Right renal cortex interstitium (tissue), 3 donors: ENCODE measurements at places on chromosomes 6 and 20. TPM values are rescaled to one million over a fixed set of nuclear protein-coding genes. Genes with fewer than 3 reads are reported as not detected.
A peak's percentile ranks its signal among the peaks of the same experiment; 100 is the strongest.

DNA sequence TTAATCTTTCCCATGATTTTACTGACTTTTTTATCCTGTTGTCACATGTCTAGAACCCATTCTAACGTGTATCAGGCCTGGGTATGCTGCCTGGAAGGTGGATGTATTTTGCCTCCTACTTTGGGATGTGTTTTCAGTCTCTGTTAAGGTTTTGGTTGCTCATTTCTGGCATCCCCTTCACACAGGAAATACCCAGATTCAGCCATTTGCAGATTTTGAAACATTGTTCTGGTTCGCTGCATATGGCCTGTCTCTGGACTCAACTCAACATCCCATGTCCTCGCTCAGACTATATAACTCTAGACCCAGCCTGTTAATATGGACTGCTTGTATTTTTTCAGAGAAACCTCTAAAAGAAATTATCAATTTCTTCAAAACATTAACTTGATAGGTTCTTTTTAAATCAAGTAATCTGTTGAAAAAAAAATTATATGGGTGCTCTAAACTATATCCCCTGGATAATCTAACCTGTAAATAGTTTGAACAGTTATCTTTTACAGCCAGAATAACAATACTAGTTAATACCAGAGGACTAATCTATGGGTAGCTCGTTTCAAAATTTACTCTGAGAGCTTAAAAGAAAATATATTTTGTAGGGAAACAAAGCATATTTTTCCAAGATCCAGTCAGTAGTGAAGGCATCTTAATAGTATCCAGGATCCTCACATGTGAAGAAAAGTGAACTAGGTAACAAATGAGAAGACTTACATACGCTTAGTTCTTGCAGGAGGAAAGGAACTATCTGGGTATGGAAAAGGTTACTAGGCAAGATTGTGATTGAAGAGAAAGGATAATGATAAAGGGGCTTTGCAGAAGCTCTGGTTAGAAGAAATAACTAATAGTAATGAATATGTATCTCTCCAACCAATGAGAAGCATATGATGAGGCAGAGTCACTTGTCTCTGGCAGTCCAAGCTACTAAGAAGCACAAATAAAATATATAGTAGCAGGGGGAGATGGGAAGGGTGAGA lies 23.4 kb upstream of the HLA-DQB1 start:
- no peak for DNase-seq

- no peak for DNase-seq
Observed at GRCh38 chr20:15241681-15242080, 904.3 kb upstream of the FLRT3 start.

DNA sequence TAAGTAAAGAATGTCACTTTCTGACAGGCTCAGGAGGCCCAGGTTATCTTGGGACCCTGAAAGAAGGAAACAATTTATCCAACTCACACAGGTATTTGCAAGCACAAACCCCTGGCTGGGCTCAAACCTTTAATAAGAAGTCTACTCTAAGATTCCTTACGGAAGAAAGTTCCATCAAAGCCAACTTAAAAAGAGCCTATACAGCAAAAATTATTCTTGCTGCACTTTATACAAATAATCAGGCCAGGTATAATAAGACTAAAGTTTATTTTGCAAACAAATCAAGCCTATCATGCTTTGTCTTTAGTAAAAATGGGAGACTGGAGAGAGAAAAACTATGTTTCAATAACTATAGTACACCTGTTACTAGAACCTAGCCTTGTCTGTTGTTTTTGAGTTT lies 102.1 kb downstream of the DTNBP1 start:
- no peak for DNase-seq

- peak; percentile 63 for DNase-seq
Observed at GRCh38 chr6:82246802-82247504, 591 bp downstream of the IBTK start.

- no peak for DNase-seq
Observed at GRCh38 chr6:114712129-114712662, 369.4 kb upstream of the HS3ST5 start.

DNA sequence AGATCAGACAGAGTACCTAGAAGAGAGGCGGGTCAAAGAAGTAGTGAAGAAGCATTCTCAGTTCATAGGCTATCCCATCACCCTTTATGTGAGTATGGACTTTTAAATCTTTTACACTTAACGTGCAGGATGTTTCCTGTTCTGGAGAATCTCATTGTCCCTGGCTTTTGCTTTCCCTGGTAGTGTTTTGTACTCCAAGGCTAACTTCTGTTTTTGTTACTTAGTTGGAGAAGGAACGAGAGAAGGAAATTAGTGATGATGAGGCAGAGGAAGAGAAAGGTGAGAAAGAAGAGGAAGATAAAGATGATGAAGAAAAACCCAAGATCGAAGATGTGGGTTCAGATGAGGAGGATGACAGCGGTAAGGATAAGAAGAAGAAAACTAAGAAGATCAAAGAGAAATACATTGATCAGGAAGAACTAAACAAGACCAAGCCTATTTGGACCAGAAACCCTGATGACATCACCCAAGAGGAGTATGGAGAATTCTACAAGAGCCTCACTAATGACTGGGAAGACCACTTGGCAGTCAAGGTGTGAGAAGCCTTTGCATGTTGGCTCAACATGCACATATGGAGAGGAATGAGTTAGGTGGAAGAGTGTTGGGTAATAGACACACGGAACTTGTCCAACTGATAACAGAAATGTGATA lies 3.3 kb downstream of the HSP90AB1 start:
- DNase-seq = no peak

GRCh38 chr6:35049156-35049735 lies 91.9 kb downstream of the TCP11 start:
- DNase-seq = no peak

- DNase-seq = no peak
Observed at GRCh38 chr6:21947731-21948386, 349.0 kb downstream of the PRL start.

Gene FAXC
- polyA plus RNA-seq = 6.9 TPM

Gene GRIK2
- 12.6 TPM for polyA plus RNA-seq

Gene RNF146
- polyA plus RNA-seq = 88.4 TPM

GRCh38 chr6:83215131-83216047 lies 22.2 kb downstream of the RWDD2A start:
- no peak for DNase-seq

- DNase-seq = no peak
Observed at GRCh38 chr6:33165581-33166258, 26.5 kb downstream of the COL11A2 start.

GRCh38 chr6:144879436-144879835 lies 594.3 kb downstream of the UTRN start:
- no peak for DNase-seq

Gene IRF4
- polyA plus RNA-seq = 0.18 TPM

Gene MUCL3
- polyA plus RNA-seq = 0.06 TPM

DNA sequence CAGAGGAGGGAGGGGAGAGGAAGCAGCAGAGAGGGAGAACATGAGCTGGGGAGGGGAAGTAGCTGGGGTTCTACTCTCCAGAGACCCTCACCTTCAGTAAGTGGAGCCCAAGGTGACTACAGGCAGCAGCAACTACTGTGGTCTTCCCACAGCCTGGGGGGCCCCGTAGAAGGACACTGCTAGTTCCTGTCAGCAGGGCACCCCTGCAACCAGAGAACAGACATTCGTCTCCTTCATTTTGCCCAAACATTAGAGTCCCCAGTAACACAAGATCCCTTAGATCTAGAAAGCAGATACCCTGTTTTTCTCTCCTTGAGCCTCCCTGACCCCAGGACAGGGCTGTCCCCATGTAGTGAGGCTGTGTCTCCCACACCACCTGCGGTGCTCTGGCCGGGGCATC lies 8.2 kb downstream of the GNMT start:
- DNase-seq = no peak

GRCh38 chr20:11137688-11138087 lies 463.9 kb upstream of the JAG1 start:
- no peak for DNase-seq

GRCh38 chr20:15113144-15113773 lies 775.8 kb upstream of the FLRT3 start:
- DNase-seq = no peak

Gene TRIM38
- 10.3 TPM for polyA plus RNA-seq

- DNase-seq = no peak
Observed at GRCh38 chr6:131792091-131792496, 15.7 kb upstream of the ENPP1 start.

GRCh38 chr6:48933136-48933535 lies 529.9 kb downstream of the MMUT start:
- DNase-seq = no peak

Gene PRICKLE4
- polyA plus RNA-seq = 5.4 TPM

Gene PAK1IP1
- polyA plus RNA-seq = 26.0 TPM

GRCh38 chr6:156852858-156853216 lies 75.7 kb downstream of the ARID1B start:
- DNase-seq = no peak

- DNase-seq = no peak
Observed at GRCh38 chr6:82882363-82883023, 183.1 kb downstream of the UBE3D start.

Gene PRR18
- polyA plus RNA-seq = 0.35 TPM

DNA sequence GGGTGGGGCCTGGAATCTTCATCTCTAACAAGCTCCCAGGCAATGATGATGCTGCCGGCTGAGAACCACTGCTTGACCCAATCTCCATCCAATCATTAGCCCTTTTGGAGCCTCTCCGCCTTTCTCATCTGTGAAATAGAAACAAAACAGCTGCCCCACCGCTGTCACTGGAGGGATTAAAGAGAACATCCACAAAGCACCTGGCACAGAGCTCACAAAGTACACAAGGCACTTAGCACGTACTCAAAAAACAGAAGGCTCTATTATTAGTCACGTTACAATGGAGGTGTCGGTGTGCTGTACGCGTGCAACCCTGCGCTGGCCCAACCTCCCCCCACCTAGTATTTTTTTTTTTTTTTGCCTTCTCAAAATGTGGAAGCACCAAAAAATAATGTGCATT lies 213.5 kb upstream of the ARID1B start:
- no peak for DNase-seq

GRCh38 chr20:52236292-52236691 lies 44.7 kb upstream of the ZFP64 start:
- no peak for DNase-seq

Gene TPD52L1
- polyA plus RNA-seq = 114 TPM

DNA sequence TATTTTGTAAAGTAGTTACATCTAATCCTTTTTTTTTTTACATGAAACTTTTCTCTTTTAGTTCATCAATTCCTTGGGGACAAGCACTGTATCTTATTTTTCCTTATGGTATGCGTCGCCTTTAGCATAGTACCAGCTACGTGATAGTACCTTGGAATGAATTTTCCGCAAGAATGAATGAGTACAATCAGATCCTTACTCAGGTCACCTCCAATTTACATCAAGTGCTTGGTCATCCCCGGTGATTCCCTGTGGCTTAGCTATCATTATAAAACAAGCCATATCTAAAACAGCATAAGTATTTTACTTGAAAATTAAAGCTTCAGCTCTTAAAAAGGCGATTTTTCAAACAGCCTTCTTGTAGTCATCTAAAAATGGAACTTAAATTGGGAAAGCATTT lies 680.4 kb upstream of the MAP3K7 start:
- no peak for DNase-seq

DNA sequence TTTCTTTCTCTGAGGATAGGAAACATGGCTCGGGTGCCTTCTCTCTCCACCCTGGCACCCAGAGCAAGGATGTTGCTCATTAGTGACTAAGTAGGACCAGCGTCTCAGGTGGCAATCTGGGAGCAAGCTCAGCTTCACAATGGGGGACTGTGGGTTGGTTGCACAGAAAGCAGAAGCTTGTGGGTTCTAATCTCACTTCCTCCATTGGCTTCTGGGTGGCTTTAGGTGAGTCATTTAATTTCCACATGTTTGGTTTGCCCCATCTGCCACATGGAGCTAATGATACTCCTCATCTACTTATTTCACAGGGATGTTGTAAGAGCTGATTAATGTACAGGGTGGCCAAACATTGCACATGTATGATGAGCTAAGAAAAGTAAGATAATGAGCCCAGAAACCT lies 54.8 kb upstream of the AKIRIN2 start:
- DNase-seq = no peak

DNA sequence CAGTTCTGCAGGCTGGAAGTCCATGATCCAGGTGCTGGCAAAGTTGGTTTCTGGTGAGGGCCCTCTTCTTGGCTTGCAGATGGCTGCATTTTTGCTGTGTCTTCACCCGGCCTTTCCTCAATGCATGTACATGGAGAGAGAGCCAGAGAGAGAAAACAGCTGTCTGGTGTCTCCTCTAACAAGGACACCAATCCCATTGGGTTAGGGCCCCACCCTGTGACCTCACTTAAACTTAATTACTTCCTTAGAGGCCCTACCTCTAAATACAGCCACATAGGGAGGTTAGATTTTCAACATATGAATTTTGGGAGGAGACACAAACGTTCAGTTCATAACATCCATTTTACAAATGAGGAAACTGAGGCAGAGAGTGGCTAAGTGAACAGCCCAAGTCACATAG lies 202.4 kb downstream of the ZMYND8 start:
- DNase-seq = no peak

DNA sequence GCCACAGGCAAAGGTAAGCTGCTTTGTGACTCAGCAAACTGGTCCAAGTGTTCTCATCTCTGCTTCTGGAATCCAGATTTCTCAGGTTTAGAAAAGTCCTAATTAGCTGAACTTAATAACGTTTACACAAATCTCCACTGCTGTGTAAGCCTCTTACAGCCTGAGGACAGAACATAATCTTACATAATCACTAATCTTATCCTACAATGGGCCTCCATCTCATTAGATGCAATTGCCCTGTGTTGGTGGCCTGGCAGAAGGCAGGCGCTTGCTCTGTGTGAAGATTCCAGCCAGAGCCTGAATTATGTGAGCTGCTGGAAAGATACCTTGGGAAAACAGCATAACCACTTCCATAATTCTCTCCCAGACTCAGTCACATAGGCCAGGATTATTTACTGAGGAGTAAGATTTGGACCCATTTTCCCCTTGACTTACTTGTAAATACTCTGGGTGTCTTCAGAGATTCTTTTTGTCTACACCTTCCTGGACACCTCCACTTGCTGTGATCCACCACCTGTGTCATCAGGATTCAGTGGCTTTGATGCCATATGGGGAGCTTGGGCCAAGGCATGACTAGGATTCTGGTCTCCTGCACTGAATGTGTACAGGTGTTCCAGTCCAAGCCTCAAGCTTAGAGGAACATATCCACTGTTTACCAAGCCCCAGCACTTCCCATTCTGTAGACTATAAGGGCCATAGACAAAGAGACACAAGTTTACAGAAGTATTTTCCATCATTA lies 104.4 kb downstream of the C6orf118 start:
- DNase-seq = no peak

DNA sequence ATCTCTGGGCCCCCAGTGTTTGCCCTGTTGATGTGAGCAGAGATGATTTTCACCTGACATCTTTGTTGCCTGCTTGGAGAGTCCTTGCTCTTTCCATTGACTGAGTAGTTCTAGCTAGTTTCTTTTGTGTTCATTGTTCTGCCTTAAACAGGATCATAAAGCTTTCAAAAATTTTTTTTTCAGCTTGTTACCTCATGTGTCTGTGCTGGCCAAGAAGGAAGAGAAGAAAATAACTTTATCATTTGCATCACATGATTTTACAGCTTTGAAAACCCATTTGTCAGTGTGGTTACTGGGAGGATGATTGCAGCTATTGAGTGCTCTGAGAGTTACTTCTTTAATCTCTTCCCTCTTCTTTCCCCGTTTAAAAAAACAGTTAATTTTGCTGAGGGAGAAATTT lies 16.0 kb downstream of the FOXO3 start:
- DNase-seq = no peak

Gene RGL2
- polyA plus RNA-seq = 90.8 TPM

GRCh38 chr6:102759415-102759814 lies 1365.9 kb downstream of the GRIK2 start:
- DNase-seq = no peak
